ENCODE measurements at places on chromosomes 5 and 9.

GRCh38 chr5:72238712-72239445 is 81.2 kb downstream of the MRPS27 start:
- no peak for DNase-seq

DNA sequence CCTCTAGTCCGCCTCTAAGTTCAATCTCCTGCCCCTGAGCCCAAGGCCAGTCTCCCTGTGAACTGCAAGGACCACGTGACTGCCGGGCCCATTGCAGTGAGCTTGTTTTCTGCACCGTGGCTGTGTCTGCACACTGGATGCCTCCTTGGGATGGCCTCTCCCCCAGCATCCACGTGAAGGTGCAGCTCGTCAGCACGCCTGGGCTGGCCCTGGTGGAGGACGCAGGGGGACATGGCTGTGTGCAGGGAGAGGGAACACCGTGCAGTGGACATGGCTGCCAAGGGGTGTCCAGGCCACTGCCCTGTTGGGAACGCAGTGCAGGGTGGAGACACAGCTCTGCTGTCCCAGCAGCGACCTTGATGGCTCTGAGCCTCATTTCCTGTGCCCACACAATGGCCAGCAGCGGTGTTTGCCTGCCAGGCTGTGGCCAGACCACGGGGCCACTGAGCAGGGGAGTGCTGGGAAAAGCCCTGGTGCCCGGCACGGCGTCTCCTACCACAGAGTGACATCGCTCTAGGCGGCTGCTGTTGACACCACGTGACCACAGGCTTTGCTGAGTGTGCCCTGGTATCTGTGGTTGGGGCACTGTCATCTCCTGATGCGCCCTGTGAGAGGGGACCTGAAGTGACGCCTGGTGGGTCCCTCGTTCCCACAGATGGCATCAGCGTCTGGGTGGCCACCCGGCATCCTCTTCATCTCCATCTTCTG is 26.9 kb upstream of the EXOC3 start:
- DNase-seq = no peak

DNA sequence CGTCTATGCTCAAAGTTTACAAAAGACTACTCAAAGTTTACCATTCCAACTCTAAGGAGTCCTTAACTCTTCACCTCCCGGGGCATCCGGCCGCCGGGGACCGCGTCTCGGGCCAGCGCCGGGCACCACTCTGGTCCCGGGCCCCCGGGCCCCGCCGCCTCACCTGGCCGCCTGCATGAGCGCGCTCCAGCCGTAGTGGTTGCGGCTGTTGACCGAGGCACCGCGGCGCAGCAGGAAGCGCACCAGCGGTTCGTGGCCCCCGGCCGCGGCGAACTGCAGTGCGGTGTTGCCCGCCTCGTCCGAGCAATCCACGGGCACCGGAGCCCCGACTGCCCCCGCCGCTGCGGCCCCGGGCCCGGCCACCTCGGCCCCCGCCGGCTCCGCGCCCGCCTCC is 388 bp downstream of the ANKS6 start:
- no peak for DNase-seq

DNA sequence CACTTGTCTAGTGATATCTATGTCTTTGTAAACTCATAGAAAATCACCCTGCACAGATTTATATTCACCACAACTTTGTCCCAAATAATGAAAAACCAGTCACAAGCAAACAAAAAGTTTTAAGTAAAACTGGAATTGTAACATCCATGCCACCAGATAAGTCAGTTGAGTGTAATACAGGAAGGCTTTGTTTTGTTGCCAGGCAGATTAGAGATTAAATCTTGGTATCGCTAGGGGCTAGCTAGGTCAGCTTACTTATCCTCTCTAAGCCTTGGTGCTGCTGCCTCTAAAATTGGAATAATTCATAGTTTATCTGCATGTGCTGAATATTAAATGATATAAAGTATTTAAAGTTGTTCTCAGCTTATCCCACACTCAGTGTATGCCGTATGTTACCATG is 1062.5 kb downstream of the CDH9 start:
- no peak for DNase-seq

DNA sequence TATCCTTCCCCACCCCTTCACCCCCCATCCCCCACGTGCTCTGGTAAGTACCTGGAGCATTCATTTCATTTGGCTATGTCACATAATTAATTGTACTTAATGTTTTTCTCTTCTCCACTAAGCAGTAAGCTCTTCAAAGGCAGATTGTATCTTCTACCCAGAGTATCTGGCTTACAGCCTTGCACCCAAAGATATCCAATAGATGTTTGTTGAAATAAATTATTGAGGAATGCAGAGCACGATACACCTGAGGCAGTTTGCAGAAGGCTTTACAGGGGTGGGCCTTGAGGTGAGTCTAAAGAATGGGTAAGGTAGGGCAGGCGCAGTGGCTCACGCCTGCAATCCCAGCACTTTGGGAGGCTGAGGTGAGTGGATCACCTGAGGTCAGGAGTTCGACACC is 2.5 kb upstream of the SOWAHA start:
- no peak for DNase-seq

DNA sequence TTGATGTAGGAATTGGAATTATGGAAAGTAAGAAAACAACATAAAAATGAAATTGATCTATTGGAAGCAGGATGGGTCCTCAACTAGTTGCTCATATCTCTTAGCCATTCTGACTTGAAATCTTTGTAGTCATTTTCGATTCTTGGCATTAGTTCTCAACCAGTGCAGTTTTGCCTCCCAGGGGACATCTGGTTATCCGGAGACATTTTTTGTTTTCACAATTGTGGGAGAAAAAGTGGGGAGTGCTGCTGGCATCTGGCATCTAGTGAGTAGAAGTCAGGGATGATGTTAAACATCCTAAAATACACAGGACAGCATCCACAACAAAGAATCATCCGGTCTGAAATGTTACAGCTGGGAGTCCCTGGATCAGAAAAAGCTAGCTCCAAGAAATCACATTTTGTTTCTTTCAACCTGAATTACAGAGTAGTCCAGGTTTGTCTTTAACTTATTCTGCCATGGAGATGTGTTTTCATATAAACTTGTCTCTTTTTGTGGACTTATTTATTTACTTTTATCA is 74.9 kb downstream of the FBXL7 start:
- no peak for DNase-seq

DNA sequence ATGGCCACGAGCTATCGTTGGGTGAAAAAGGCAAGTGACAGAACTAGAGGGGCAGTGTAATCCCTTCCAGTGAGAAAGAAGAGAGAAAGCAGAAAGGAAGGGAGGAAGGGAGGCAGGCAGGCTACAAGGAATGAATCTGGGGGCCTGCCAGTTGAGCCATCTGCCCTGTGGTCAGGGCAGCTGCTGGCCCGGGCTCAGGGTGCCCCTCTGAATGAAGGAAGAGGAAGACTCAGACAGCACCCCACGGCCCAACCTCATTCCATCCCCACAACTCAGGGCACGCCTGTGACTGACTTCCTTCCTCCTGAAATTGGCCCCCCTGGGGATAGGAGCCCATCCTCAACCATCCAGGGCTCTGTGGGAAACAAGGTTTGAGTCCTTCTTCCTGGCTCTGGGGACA is 20.3 kb upstream of the FLT4 start:
- no peak for DNase-seq

DNA sequence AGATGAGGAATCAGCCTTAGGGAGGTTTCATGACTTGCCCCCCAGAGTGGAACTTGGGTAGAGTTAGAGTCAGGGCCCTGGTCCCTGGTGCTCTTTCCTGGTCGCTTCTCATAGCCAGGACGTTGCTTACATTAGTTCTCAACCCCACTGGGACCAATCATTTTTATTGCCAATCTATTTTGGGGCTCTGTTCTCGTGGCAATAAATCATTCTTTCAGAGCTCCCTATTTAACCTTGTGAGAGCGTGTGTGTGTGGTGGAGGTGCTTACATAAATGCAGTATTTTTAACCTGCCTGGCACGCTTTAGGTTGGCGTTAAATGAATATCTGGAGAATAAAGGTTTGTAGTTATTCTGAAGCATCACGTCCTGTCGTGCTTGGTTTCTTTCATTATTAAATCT is 4.1 kb downstream of the TRIO start:
- DNase-seq = no peak

GRCh38 chr9:91489361-91489899 is 65.8 kb upstream of the NFIL3 start:
- peak; percentile 39 for DNase-seq

DNA sequence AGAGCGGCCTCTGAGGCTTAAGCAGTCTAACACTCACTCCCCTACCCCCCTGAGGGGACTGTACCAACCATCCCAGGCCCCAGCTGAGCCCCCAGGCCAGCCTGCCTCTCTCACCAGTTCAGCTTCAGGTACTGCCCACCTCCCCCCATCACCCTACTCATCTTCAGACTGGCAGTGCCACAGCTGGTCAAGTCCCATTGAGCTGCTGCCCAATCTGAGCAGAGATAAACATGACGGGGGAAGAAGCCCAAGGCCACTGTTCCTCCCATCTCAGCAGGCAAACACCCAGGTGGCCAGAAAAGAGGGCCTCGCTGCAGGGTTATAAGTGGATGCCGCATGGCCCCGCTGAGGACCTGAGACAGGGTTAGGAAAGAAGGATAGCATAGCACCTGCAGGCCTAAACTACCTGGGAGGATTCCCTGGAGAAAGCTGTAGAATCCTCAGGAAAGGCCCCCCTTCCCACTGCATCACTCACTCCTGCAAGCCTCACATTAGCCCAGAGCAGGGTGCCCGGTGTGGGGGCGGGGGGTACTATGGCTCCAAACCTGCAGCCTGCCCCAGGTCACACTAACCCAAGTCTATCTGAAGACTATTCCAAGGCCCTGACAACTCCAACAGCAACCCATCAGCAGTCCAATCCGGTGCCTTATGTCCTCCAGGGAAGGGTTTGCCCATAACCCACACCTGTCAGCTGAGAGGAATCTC is 3.6 kb downstream of the B4GALT1 start:
- DNase-seq = no peak

DNA sequence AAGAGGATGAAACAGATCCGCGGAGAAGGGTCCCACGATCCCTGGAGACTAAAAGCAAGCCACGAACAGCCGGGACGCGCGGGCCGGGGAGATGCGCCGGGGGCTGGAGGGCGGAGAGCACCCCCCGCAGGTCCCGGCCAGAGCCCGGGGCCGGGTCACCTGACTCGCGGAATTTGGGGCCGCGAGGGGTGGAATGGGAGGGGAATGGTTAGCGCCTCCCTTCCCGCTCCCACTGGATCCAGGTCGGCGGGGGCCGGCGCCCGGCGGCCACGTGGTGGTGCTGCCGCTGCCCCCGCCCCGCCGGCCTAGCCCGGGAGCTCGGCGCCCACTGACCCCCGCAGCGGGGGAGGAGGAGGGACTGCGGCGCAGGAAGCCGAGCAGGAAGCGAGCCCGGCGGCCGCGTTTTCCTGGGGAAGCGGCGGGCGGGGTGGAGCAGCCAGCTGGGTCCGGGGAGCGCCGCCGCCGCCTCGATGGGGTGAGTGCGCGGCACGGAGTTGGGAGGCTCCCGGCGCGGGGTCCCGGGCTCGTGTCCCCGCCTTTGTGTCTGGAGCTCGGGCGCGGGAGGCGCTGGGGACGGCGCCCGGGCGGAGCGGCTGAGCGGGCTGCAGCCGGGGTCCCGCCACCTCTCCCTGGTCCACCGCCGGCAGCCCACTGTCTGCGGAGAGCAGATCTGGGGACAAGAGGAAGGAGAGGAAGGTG is at the start of gene RAI14:
TSS of gene RAI14 (plus strand) at position 328 of the 699 bp plus-strand sequence. CDS start 30,592 bp downstream, outside the sequence.
- DNase-seq = peak; percentile 91

GRCh38 chr5:168219515-168220410 is 71.7 kb upstream of the WWC1 start:
- peak; percentile 62 for DNase-seq

DNA sequence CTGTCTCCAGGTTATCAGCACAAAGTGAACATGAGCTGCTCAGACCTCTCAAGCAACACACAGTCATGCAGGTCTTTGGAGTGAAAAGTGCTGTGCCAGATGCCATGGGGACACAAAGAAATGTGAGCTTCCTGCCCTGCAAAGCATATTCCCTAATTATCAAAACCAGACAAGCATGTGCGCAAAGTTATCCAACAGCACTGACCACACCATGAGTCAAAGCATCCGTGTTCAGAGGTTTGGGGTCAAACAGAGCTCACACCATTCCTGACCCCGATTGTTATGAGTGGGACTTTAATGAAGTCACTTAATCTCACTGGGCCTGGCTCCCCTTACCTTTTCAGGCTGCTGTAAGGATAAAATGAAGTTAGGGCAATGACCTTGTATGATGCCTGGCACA is 138.5 kb downstream of the SLIT3 start:
- no peak for DNase-seq

- no peak for DNase-seq
Observed at GRCh38 chr9:93819905-93820304, 135.2 kb downstream of the BARX1 start.

GRCh38 chr9:135443797-135444425 is 35.7 kb upstream of the PPP1R26 start:
- no peak for DNase-seq

- peak; percentile 41 for DNase-seq
Observed at GRCh38 chr9:110153431-110153830, 54.5 kb downstream of the C9orf152 start.

DNA sequence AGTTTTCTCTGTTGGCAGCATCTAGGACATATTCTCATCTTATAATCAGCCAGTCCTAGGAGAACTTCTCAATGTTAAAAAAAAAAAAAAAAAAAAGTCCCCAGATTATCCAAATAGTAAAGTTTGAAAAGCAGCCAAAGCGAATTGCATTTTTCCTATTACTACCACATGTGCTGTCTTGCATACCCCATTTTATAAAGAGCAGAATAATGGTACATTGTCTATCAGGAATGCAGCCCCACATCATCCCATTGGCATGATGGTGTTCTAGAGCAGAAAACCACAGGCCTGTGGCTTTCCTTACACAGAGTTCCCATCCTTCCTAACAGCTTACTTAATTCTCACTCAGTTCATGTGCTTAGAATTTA is 381.6 kb downstream of the TMEM38B start:
- DNase-seq = peak; percentile 4

DNA sequence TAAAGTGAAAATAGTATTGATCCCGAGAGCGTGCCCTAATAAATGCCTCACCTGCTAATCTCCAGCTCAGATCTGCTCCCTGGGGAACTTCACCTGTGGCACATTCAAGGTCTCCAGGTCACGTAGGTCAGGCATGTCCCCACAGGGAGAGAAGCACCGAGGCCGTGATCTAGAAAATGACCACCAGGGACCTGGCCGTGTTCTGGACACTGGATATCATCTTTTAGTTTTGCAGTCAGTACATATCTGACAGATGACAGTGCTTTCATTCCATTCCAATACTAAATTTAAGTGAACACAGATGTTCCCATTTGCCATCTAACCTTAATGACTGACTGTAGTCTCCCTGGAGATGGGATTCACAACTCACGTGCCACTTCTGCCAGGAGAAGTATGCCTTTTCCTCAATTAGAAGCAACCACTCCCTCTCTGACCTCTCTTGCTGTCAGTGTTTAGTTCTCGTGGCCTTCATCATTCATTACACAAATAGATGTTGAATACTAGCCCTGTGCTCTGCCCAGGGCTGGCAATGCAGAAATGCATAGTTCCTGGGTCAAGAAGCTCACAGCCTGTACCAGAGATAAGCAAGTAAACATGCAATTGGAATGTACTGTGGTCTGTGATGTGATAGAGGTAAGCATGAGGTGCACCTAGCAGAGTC is 276.5 kb downstream of the NTRK2 start:
- DNase-seq = no peak
